ENCODE measurements at places on chromosomes 1 and 21. TPM values are rescaled to one million over a fixed set of nuclear protein-coding genes. Genes with fewer than 3 reads are reported as not detected.

- no peak for DNase-seq
Observed at GRCh38 chr1:30023339-30024022, 699.9 kb downstream of the MATN1 start.

DNA sequence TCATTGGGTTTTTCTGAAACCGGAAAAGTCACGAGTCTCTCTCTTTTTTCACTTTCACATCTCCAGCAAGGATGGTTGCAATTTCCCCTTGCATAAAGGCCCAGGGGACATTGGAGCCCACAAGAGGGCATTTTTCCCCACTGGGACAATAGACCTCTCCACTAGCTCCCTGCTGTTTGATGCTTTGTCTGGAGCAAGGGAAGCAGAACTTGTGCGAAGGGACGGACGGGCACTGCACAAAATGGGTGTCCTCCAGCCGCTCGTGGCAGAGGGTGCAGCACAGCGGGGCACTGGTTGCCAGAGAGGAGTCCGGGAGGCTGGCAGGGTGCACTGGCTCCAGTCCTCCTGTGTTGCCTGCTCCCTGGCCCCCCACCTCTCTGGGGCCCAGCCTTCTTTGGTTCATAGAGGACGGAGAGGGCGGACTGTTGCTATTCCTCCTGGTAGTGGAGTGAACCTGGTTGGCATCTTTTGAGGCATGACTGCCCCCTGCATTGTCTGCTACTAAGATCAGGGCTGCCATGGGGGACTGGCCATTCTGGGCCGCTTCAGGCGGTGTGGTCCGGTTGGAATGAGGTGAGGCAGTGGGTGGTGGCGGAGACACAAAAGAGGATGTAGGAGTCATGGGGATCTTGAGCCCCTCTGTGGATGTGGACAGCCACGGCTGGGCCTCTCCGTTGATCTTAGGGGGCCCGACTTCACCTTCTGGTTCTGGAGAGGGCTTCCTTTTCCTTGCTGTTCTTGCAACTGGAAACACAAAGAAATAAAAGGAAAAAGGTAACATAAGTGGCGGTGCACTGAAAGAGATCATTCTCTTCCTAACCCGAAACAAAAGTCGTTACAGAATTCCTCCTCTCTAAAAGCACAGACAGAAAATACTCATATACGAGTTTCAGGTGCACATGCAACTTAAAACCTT is 2.6 kb downstream of the IRF2BP2 start:
- no peak for DNase-seq

UTS2 gene
- total RNA-seq, result not detected

SLC37A1 gene
- 20.2 TPM for total RNA-seq

TNFRSF18 gene
- 212 TPM for total RNA-seq

GRCh38 chr1:44654621-44655187 is 19.6 kb downstream of the TMEM53 start:
- no peak for DNase-seq

FAM167B gene
- not detected for total RNA-seq

C1orf116 gene
- total RNA-seq, result 0.08 TPM

DNA sequence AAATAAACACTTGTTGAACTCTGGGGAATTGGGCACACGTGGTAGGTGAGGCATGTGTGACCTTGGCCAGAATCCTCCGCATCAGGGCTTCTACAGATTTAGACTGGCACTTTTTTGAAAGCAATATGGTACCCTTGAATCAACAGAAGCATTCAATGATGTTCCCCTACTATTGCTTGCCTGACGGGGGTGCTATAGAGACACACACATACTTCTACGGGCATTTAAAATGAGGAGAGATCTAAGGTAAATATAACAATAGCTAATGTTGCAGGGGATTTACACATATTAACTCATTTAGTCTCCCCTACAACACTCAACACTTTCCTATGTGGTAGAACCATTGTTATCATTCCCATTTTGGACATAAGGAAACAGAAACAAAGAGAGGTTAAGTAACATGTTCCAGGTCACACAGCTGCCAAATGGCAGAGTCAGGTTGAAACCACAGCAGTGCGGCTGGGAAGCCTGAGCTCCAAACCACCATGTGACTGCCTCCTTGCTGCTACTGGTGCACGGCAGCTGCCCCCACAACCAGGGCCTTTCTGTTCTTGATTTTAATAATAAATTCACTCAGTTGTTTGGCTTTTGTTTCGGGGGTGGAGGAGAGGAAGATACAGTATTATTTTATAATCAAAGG is 147.4 kb downstream of the ZNF281 start:
- DNase-seq, result no peak

KPRP gene
- not detected for total RNA-seq

AADACL4 gene
- total RNA-seq, result not detected

- DNase-seq, result no peak
Observed at GRCh38 chr1:98398649-98399048, 262.9 kb upstream of the SNX7 start.

FALEC gene
- not detected for total RNA-seq

- DNase-seq, result no peak
Observed at GRCh38 chr1:78408192-78408591, 82.6 kb upstream of the PTGFR start.

GRCh38 chr1:67766141-67766978 is 66.9 kb downstream of the GNG12 start:
- DNase-seq, result peak; percentile 14

STMN1 gene
- total RNA-seq, result 80.0 TPM

DNA sequence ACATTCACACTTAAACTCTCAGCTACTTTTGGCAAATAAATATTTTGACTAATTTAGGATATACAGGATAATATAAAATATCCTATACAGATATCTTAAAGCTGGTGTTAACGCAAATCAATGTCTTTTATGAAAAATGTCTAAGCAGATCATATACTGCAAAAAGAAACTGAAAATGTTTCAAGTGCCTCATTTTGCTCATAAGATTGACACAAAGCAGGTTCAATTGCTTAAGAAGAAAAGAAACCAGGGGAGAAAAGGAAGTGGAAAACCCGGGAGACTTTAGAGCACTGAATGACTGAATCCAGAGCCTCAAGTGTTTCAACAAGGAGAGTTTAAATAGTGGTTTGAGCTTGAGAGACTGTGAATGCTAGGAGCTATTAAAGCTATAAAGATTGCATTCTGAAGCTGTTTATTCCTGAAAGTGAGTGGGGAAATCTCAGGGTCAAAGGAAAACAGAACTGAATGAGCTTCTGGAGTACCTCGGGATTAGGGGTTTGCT is 1943.0 kb downstream of the MRPL39 start:
- DNase-seq, result no peak

- no peak for DNase-seq
Observed at GRCh38 chr1:204623894-204624361, 61.6 kb downstream of the LRRN2 start.

MYOM3 gene
- not detected for total RNA-seq

- no peak for DNase-seq
Observed at GRCh38 chr21:45309987-45310381, 22.3 kb upstream of the POFUT2 start.

GRCh38 chr1:230351514-230351913 is 74.6 kb downstream of the PGBD5 start:
- DNase-seq, result no peak

- no peak for DNase-seq
Observed at GRCh38 chr1:226569879-226570547, 21.4 kb downstream of the STUM start.

NAV1 gene
- 1.3 TPM for total RNA-seq

ACTA1 gene
- total RNA-seq, result not detected

DNA sequence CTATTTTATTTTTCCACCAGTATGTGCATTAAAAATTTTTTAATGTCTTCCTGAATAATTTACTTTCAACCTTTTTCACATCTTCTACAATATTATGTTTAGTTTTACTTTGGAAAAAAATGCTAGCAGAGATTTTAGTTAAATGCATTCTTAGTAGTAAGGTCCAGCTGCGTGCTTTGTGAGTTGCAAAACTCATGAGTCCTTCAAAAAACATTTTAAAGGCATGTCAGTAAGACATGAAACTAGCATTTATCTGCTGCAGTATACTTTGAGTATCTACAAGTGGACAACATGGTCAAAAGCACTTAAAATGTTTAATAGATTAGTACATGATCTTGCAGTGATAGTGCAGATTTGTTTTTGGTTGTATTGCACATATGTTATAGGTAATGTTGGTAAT is 139.0 kb downstream of the HS2ST1 start:
- no peak for DNase-seq

RXRG gene
- not detected for total RNA-seq

DNA sequence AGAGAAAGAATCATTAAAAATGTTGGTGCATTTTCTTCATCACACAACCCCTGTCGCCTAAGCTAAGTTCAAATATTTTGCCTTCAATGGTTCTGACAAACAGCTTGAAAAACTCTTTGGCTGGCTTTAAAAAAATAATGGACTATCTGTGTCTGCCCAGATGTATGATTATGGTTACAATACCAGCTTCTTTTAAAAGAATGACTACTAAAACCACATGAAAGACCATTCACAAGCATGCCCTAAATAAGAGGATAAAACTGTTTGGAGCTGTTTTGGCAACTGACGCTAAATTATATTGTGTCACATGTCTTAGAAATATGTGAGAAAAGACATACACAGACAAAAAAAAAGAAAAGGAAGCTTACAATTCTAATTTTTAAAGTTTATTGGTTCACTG is 23.7 kb upstream of the PLPPR4 start:
- DNase-seq, result no peak

GRCh38 chr1:160905617-160905989 is 20.6 kb upstream of the ITLN1 start:
- DNase-seq, result no peak

DNA sequence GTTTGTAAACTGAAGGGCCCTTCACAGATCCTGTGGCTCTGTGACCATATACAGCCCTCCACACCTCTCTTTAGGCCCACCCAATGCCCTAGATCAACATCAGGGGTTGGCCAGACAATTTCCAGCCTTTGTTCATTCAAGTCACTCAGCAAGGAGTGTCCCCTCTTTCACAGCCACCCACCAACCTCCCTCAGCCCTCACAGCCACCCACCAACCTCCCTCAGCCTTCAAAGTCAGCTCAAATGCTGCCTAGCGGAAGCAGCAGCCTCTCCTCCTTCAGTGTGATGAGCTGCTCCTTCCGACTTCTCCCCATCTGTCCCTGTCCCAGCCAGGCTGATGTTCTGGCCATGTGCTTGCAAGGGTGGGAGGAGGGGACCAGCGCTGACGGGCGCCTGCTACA is 71.4 kb downstream of the DMRTB1 start:
- DNase-seq, result no peak

CENPS gene
- 16.3 TPM for total RNA-seq

- DNase-seq, result no peak
Observed at GRCh38 chr1:230542681-230543080, 99.6 kb upstream of the COG2 start.

FCRL5 gene
- not detected for total RNA-seq

DNA sequence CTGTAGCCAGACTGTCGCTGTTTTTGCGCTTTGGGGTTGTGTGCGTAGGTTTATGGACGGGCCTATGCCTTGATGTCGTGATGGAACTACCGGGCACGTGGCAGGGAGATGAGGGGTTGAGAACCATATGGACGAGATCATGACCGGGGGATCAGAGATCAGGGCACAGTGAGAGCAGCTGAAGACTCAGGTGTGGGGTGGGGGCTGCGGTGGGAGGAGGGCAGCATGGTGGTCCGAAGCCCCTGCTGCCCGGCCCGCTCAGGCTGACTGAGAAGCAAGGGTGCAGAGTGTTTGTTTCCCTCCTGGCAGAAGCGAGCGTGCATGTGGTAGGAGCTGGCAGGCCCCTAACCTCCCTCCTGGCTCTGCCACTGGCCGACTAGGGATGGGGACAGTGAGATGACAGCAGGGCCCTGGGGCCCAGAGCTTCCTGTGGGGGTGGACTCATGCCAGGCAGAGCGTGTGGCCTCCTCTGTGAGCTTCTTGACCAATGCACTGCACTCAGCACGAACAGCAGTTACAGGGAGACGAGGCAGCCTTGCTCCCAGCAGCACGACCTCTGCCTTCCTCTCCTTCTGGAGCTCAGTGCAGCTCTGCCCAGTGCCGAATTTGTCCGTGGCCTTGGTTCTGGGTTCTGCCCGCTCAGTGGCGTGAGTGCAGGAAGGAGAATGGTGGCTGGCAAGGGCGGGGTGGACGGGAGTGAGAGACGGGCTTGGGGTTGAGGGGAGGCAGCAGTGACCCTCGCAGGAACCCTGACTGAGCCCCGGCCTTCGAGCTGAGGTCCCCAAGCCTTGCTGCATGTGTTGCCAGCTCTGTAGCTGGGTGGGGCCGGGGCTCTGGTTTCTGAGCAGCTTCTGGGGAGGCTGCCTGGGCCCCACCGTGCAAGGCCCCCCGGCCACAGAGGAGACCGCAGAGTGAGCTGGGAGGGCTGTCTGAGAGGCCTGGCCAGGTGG is 22.2 kb upstream of the LRRC3 start:
- DNase-seq, result no peak

- DNase-seq, result no peak
Observed at GRCh38 chr1:193143285-193143684, 21.5 kb downstream of the CDC73 start.

DNA sequence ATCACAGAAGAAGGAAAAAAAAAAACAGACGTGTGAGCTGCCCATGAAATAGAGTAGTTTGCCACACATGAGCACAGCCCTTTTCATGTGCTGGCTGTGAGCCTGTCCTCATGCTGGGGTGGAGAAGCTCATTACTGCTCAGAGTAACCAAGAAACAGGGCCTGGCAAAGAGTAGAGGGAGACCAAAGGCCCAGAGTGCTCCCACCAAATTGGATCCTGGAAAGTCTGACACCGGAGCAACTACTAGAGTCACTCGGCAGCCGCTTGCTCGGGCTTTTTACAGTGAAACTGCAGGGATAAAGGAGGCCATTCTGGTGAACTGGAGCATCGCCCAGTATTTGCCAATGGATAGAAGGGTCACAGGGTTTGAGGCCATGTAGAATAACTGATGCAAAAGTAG is 64.4 kb upstream of the BARHL2 start:
- no peak for DNase-seq

SLC25A34 gene
- 2.8 TPM for total RNA-seq

GRCh38 chr1:5980314-5981008 is 11.8 kb downstream of the NPHP4 start:
- DNase-seq, result no peak

DNA sequence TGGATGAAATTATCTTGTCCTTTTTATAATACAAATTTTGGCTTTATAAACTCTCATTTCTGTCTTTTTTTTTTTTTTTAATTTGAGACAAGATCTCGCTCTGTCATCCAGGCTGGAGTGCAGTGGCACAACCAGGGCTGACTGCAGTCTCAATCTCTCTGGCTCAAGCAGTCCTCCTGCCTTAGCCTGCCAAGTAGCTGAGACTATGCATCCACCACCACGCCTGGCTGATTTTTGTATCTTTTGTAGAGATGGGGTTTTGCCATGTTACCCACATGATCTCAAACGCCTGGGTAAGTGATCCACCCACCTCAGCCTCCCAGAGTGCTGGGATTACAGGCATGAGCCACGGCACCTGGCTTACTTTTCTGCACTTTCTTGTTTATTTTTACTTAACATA is 7.5 kb downstream of the TOR1AIP1 start:
- DNase-seq, result no peak

BSDC1 gene
- total RNA-seq, result 42.2 TPM

GRCh38 chr1:76433526-76433925 is 359.0 kb downstream of the ST6GALNAC3 start:
- no peak for DNase-seq

RGS4 gene
- total RNA-seq, result not detected

GRCh38 chr1:21534674-21535378 is 25.6 kb downstream of the ALPL start:
- no peak for DNase-seq
